Activated CD4-positive, alpha-beta T cell treated with anti-CD3 and anti-CD28 coated beads for 24 hours (primary cell): ENCODE measurements at places on chromosomes 13 and 19.
A peak's percentile ranks its signal among the peaks of the same experiment; 100 is the strongest.

DNA sequence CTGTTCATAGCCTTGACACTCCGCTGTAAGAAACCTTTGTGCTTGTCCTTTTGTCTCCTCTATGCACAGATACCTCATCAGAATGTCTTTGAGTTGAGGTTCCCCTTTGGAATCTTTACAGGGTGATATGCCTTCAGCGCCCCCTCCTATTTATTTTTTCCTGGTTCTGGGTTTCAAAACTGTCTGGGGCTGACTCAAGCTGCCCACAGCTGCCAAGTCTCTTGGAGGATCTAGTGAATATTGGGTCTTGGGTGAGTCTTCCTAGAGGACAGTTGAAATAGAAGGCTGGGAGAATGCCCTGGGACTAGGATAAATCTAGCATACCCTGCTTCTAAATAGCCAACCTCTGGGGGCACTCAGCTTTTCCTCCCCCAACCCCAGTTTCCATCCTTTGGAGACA is 930 bp downstream of the ZNF136 start:
- DNase-seq: no peak

GRCh38 chr13:55345224-55345623 is 1795.5 kb upstream of the PRR20A start:
- DNase-seq: no peak

GRCh38 chr13:109892101-109892500 is 105.7 kb upstream of the IRS2 start:
- DNase-seq: no peak

GRCh38 chr13:112567161-112567862 is 20.6 kb downstream of the TUBGCP3 start:
- DNase-seq: no peak

DNA sequence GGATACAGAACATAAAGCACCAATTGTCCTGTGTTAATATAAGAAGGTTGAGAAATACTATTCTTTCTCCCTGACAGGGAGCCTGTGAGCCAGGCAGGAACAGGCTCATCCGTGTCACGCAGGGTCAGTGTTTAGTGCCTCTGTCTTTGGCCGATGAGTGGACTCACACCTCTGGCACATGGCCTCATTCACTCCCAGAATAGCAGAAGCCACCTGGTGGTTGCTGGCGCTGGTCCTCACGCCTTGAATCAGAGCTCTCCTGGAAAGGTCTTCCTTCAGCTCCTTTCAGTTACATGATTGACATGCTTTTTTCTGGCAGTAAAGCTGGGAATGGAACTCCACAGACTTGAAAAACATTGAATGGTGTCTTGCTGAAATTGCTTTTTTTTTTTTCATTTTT is 28.1 kb upstream of the SIAH3 start:
- DNase-seq: no peak

GRCh38 chr19:16849168-16849567 is 20.0 kb downstream of the SIN3B start:
- DNase-seq: no peak

GRCh38 chr19:29006057-29006735 is 206.8 kb downstream of the UQCRFS1 start:
- DNase-seq: no peak

GRCh38 chr13:28583651-28584091 is 75.3 kb upstream of the POMP start:
- DNase-seq: no peak

DNA sequence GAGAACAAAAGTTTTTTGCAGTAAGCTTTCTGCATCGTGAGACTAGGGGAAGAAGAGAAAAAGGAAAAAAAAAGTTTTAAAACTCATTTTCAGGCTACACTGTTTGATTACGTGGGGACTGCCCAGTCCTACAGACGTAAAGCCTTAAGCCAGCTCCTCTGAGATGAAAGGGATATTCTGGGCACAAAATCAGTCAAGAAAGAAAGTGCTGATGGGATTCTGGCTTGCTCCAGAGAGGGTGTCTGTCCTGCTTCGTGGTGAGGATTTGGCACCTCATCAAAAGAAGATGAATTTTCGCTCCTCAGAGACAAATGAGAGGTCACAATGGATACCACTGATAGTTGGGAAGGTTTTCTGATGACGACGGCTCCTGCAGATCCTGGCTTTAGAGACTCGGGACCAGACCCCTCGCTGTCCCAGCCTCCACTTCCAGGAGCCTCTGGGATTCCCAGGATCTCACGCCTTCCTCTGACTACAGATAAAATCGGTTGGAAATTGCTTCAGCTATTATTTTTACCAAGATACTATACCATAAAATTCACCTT is 9.7 kb downstream of the TEX29 start:
- DNase-seq: no peak

DNA sequence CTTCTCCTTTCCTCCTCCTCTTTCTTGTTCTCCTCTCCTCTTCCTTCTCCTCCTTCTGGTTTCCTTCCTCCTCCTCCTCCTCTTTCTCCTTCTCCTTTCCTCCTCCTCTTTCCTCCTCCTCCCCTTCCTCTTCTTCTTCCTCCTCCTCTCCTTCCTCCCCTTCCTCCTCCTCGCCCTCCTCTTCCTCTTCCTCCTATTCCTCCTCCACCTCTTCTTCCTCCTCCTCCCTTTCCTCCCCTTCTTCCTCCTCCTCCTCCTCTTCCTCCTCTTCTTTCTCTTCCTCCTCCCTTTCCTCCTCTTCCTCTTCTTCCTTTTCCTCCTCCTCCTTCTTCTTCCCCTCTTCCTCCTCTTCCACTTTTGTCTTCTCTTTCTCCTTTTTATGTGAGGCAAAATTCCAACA is 55.0 kb upstream of the ADGRE1 start:
- no peak for DNase-seq

- peak; percentile 68 for DNase-seq
These were observed 595 bp upstream of the GPR183 start for GRCh38 chr13:99307648-99308339.

GRCh38 chr13:38202740-38203139 is 146.9 kb upstream of the UFM1 start:
- DNase-seq: no peak

DNA sequence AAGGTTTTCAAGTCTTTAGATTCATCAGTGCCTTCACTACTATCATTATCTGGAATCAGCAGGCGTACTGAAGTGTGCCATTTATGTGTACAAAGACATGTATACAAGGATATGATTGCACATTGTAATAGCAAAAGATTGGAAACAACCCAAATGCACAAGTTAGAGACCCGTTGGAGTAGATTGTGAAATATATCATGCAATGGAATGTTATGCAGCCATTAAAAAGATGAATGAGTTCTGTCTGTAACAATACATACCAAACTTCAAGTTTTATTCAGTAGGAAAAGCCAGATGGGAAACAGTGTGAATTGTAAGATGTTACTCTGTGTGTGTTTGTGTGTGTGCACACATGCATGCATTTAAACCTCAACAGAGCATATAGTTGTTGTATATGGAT is 97.9 kb downstream of the DGKH start:
- no peak for DNase-seq

GRCh38 chr13:28499609-28500008 is 4.7 kb upstream of the FLT1 start:
- DNase-seq: no peak

- no peak for DNase-seq
These were observed 574.8 kb downstream of the MYO16 start for GRCh38 chr13:109204252-109204651.

- DNase-seq: no peak
These were observed 935 bp downstream of the ARID3A start for GRCh38 chr19:926589-927350.
